Stimulated activated CD8-positive, alpha-beta memory T cell treated with anti-CD3 and anti-CD28 coated beads, Interleukin-7, amount 100 ng/mL, for 1 hour (primary cell): ENCODE measurements at places on chromosomes 7 and 10.

DNA sequence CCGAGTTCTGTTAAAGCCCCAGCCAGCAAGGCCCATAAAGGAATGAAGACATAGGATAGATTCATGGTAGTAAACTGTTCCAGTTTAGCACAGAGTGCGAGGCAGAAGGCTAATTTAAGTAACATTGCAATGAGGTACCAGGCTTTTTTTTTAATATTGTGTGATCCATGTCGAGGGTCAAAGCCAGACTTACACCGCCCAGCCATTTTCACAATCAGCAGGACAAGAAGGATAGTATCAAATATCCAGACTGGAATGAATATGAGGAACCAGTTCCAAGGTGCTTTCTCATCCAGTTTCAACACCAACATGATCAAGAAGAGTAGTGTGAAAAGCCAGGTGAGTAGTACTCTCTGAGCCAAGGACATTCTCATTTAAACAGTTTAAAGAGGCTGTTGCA, 4.2 kb downstream of the TMEM60 start:
- DNase-seq, result no peak

DNA sequence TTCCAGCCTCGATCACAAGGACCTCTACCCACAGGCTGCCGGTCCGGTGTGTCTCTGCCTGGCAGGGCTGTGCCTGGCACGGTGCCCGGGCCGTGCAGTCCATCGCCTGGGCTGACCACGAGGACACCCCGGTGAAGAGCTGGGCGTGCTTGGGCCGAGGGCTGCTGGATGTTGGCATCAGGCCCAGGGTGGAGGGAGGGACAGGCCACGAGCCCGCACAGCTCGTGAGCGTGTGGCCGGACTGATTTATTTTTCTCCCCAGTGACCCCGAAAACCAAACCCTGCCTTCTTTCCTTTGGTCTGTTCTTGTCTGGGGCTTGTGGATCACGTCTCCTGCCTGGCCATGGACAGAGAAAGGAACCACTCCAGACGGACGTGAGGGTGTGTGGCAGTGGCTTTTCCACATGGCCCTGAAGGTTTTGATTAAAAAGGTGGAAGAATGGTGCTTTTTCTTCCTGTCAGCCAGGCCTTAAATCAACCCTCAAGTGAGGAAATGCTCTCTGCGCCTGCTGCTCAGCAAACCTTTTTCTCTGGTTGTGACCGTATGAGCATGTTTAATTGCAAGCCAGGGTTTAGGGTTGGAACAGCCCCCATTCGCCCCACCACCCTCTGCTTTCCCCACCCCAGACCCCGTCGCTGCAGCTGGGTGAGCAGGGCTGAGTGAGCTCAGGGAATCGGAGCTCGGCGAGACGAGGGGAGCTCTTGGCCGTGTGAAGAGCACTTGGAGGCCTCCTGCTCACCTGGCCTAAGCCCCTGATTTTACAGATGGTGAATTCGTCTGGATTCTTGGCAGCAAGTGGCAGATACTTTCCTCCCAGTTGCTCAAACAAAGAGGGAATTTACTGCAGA, 130.1 kb downstream of the RGS10 start:
- no peak for DNase-seq

DNA sequence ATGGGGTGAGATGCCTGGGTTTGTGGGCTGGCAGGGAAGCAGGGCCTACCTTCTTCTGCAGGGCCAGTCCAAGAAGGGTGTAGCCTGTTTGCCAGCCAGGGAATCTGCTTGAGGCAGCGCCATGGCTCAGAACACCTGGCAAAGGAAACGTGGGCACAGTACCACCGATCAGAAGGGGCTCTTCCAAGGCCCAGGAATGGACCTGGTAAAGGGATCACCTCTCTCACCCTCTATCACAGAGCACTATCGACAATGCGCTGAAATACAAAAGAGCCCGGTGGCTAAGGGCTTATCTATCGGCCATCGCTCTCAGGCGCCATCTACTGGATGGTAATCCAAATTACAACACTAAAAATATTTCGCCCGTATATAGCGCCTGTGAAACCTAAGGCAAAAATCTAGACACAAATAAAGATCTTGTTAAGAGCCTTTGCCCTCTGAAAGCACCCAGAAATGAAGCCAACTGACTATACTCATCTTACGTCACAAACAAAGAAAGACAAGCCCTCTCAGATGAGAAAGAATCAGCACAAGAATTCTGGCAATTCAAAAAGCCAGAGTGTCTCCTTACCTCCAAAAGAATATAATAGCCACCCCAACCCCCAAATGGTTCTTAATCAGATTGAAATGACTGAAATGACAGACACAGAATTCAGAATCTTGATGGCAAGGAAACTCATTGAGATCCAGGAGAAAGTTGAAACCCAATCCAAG, 217.8 kb upstream of the HPS1 start:
- no peak for DNase-seq

DNA sequence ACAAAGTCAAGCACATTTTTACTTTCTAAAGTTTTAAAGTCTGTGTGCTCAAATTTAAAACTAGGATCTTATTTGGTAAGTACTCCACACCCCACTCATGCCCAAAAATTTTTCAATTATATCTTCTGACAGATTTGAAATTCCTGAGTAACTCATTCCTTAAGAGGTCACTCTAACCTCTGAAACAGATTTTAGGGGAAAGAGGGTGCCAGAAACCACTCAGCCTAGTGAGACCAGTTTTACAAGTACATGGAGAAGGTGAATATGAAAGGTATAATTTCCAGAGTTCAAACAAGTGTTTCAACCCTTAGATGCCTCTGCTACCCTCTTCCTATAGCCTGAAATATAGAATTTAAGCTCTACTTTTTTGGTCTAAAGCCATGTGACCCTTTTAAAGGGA, 79.2 kb downstream of the C7orf25 start:
- DNase-seq, result no peak

GRCh38 chr10:127168261-127168660, 28.1 kb downstream of the INSYN2A start:
- no peak for DNase-seq

DNA sequence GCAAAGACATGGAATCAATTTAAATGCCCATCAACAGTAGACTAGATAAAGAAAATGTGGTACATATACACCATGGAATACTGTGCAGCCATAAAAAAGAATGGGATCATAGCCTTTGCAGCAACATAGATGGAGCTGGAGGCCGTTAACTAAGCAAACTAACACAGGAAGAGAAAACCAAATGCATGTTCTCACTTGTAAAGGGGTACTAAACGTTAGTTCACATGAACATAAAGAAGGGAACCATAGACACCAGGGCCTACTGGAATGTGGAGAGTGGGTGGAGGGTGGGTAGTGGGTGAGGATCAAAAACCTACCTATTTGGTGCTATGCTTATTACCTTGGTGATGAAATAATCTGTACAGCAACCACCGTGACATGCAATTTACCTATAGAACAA, 78.4 kb upstream of the GSDME start:
- no peak for DNase-seq

GRCh38 chr10:29186221-29186620, 102.6 kb upstream of the LYZL1 start:
- DNase-seq, result no peak

DNA sequence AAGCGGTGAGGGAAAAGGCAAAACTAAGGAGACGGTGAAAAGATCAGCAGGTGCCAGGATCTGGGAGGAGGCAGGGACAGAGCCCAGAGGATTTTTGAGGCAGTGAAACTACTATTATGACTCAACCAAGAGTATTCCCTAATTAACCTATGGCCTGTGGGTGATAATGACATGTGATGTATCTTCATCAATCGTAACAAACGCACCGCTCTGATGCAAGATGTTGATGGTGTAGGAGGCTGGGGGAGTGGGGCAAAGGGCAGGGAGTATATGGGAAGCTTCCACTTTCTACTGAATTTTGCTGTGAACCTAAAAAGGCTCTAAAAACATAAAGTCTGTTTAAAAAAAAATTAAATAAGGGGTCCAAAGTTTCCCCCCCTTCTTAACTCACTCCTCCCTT, 25.5 kb upstream of the EZH2 start:
- no peak for DNase-seq

DNA sequence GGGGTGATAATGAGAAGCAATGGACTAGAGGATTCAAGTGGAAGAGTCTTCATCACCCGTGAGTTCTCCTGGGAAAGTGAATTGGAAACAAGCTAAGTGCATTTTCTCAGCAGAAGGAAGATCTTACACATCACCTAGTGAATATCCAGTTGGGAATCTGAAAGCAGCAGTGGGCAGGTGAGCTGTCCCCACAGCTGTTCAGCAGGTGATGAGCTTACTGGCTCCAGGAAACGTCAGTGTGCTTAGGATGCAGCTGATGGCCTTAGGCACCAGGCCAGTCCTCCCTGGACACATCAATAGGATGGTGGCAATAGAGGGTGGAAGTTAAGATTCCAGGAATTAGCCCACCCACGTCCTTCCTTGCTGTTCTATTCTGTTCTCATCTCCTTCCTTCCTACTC, 66.7 kb downstream of the NOD1 start:
- no peak for DNase-seq

GRCh38 chr7:111727905-111728634, 165.8 kb upstream of the IMMP2L start:
- no peak for DNase-seq
